ENCODE measurements at places on chromosomes 7 and 10. TPM values are rescaled to one million over a fixed set of nuclear protein-coding genes. Genes with fewer than 3 reads are reported as not detected.

BMPER gene
- not detected for total RNA-seq

DNA sequence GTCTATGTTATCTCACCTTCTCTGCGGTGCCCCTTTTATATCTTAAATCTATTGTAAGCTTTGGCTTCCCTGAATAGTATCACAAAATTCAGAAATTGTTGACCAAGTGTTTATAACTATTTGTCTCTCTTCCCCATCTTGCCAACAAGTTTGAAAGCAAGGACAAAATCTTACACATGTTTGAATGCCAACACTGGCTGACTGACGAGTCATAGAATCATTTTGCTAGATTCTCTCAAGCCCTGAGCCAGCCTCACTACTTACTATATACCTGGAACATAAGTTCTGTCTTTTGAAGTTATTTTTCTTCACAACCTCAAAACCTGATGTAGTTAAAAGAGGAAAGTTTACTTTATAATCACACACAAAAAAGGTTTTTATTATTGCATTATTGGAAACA is 700.7 kb downstream of the PHTF2 start:
- no peak overlapping the region for H3K4me3 ChIP-seq
- H3K27me3 ChIP-seq: no peaks in the 10 kb centered on the region
- no peak overlapping the region for H3K27ac ChIP-seq
- no peak for DNase-seq
- no peaks in the 10 kb centered on the region for H3K36me3 ChIP-seq
- H3K4me1 ChIP-seq: no peaks in the 10 kb centered on the region

- no peak overlapping the region for H3K4me3 ChIP-seq
- no peak overlapping the region for H3K27ac ChIP-seq
- DNase-seq: no peak
These were observed 102.7 kb downstream of the PRTFDC1 start for GRCh38 chr10:24849501-24850299.

SEM1 gene
- 0.43 TPM for total RNA-seq

DNA sequence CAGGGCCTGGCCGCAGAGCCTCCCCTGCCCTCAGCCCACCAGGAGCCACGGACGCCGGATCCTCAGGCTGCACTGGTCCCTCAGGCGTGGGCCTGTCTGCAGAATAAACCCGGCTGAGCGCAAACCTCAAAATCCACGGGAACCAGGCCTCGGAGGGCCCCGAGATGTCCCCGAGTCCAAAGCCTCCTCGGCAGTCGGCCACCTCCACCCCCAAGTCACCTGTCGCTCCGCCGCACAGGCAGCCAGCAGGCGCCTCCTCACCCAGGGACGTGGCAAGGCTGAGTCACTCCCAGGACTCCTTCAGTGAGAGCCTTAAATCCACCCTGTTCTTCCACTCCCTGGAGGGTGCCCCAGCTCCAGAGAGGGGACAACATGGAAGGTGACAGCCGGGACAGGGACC is 33.2 kb downstream of the STK32C start:
- no peaks in the 10 kb centered on the region for H3K27me3 ChIP-seq
- no peak overlapping the region for H3K4me3 ChIP-seq
- H3K36me3 ChIP-seq: no peaks in the 10 kb centered on the region
- H3K4me1 ChIP-seq: no peaks in the 10 kb centered on the region

RBP4 gene
- total RNA-seq: 58.0 TPM

BTBD16 gene
- not detected for total RNA-seq

- no peak for DNase-seq
- H3K27ac ChIP-seq: no peak overlapping the region
- H3K27me3 ChIP-seq: no peaks in the 10 kb centered on the region
- no peaks in the 10 kb centered on the region for H3K4me1 ChIP-seq
These were observed 154.0 kb upstream of the AOAH start for GRCh38 chr7:36878288-36878687.

- H3K4me1 ChIP-seq: no peaks in the 10 kb centered on the region
- no peak overlapping the region for H3K4me3 ChIP-seq
- H3K27ac ChIP-seq: no peak overlapping the region
- no peak for DNase-seq
- H3K36me3 ChIP-seq: no peaks in the 10 kb centered on the region
- no peaks in the 10 kb centered on the region for H3K27me3 ChIP-seq
These were observed 163.5 kb upstream of the PCLO start for GRCh38 chr7:83326223-83326622.

GRCh38 chr7:37104822-37105518 is 343.7 kb downstream of the ELMO1 start:
- no peak overlapping the region for H3K27ac ChIP-seq
- H3K36me3 ChIP-seq: no peaks in the 10 kb centered on the region
- no peaks in the 10 kb centered on the region for H3K27me3 ChIP-seq
- H3K4me3 ChIP-seq: no peak overlapping the region
- no peaks in the 10 kb centered on the region for H3K4me1 ChIP-seq
- no peak for DNase-seq

All from ascending aorta (tissue), 2 donors.